Tibial artery (tissue), 4 donors: ENCODE measurements at places on chromosomes 16 and 17.

DNA sequence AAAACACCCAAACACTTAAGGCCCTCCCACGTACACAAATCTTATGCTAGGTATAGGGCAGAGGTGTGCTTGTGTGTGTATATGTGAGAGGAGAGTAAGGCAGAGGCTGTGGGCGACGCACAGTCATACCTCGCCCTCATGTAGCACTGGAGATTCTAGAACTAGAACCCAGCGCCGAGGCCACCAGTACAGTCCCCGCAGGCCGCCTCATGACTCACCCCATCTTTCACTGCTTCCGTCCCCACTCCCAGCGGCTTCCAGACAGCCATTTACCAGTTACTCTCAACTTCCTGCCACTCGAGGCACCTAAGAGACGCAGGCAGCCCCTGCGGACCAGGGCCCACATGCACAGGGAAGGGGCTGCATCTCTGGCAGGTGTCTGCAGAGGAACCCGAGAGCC lies 23.2 kb upstream of the CYTH1 start:
- no peak for DNase-seq

DNA sequence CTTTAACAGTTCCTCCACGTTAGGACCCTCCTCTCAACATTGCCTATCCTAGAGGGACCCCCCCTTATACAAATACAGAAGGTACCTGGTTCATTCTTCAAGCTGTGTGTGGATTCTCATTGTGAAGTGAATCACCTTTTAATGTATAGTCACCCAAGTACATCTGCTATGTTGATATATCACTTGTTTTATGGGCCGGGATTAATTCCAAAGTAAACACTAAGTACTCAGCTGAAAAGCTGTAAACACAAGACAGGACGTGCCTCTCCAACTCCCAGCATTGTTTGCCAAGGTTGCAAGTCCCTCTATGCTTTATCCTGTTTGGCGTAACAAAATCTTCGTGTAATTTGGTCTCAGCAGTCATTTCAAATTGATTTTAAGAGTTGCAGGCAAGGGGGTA lies 123.6 kb downstream of the RBFOX1 start:
- no peak for DNase-seq

DNA sequence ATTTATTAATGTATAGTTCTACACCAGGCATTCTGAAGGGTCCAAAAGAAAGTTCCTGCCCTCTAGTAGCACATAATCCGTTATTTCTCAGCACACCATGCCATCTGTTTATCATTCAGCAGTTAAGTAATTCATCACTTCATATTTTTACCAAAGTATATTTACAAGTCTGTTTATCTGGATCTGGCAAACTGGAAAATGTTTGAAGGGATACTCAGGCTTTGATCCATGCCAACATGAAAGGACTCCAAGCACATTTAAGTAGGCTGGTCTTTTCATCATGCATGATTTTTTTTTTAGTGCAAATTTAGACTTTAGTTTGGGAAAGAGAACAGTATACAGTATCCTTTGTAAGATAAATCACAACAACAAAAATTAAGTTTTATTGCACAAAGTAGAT lies 4.1 kb upstream of the VPS4A start:
- no peak for DNase-seq

- DNase-seq = no peak
These were observed 15.1 kb downstream of the UBALD1 start for GRCh38 chr16:4599545-4599944.

GRCh38 chr16:87921236-87921773 lies 15.0 kb downstream of the CA5A start:
- no peak for DNase-seq

DNA sequence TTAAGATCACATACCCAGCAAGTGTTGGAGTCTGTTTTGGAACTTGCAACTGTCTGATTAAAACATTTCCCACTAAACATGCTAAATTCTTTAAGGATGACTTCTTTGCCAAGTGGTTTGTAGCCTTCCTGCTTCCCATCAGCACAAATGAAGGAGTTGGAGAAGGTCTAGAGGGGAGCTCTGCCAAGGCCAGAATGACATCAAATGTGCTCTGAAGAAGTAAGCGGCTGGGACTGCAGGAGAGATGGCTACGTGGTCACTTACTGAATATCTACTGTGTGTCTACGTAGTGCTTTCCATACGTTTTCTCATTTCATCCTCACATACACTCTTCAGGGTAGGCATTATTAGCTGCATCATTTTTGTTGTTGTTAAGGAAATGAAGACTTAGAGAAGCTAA lies 135.7 kb upstream of the NLRP1 start:
- DNase-seq = no peak

DNA sequence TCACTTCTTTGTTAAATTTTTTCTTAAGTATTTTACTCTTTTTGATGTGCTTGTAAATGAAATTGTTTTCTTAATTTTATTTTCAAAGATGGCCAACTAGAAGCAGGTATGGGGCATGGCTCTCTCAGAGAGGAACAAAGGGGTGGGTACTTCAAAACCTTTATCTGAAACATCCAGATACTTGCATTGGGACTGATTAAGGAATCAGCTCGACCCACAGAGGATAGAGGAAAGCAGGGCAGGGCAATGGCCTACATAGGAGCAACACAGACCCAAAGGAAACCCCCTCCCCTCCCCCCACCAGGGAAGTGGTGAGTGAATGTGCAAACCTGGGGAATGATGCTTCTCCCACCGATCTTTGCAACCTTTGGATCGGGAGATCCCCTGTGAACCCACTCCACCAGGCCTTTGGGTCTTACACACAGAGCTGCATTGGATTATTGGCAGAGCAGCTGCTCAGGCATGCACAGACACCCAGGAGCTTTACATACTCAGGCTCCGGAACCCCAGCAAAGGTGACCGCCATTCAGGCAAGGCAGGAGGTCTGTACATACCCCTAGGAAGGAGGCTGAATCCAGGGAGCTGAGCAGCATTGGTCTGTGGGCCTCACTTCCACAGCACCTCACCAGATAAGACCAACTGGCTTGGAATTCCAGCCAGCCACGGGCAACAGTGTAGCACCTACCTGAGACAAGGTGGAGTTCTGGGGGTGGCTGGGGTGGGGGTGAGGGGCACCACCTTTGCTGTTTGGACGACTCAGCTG lies 3.0 kb upstream of the CCR7 start:
- DNase-seq = peak; percentile 29

DNA sequence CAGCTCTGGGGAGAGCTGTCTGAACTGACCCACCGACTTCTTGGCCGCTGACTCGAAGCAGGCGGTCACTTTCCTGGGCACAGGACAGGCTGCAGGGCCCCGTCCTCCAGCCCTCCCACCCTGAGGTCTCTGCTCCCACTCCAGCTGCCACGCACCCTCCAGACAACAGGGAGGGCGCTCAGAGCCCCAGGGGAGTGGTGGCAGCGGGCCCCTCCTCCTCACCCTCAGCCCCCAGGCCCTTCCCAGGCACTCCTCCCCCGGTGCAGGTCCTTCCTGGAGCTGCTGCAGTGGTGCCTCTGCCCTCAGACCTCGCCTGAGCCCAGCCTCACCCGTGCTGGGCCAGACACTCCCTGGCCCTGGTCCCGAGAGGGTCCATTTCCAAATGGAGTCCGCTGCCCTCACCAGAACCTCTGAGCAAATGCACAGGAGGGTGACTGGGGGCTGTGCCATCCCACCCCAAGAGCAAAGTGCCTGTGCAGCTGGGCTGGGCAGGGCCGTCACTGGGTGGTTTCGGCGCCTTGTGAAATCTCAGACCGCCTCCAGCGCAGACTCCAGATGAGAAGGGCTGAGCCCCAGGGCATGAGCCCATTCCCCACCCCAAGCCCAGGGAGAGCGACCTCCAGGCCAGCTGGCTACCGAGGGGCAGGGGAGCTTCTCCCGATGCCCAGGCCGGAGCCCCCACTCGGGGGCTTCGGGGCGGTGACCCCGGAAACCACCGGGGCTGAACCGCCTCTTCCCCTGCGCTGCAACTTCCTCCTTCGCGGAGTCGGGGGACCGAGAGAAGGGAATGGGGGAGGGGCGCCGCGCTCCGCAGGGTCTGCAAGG lies 717 bp downstream of the CYBA start:
- DNase-seq = no peak
